ENCODE measurements at places on chromosomes 13 and 19. TPM values are rescaled to one million over a fixed set of nuclear protein-coding genes. Genes with fewer than 3 reads are reported as not detected.

The EPSTI1 gene
- 47.0 TPM for total RNA-seq

The CEACAM1 gene
- 0.32 TPM for total RNA-seq

The LGALS13 gene
- total RNA-seq = not detected

The ZNF446 gene
- 4.3 TPM for total RNA-seq

The NTN5 gene
- not detected for total RNA-seq

The SPACA4 gene
- total RNA-seq = not detected

The MBD3L3 gene
- not detected for total RNA-seq

The GPR12 gene
- total RNA-seq = not detected

The ZNF837 gene
- total RNA-seq = 2.9 TPM

The TNNT1 gene
- 1.4 TPM for total RNA-seq

The GJB2 gene
- not detected for total RNA-seq

The ZNF28 gene
- 19.9 TPM for total RNA-seq

The CABP5 gene
- not detected for total RNA-seq

Measured in epithelial cell of umbilical artery (primary cell).